ENCODE measurements at places on chromosomes 4 and X. TPM values are rescaled to one million over a fixed set of nuclear protein-coding genes. Genes with fewer than 3 reads are reported as not detected.

- DNase-seq = peak; percentile 36
Observed at GRCh38 chr4:52657618-52658501, 1.2 kb downstream of the USP46 start.

- DNase-seq = no peak
Observed at GRCh38 chr4:1403177-1403583, 3.1 kb downstream of the NKX1-1 start.

DNA sequence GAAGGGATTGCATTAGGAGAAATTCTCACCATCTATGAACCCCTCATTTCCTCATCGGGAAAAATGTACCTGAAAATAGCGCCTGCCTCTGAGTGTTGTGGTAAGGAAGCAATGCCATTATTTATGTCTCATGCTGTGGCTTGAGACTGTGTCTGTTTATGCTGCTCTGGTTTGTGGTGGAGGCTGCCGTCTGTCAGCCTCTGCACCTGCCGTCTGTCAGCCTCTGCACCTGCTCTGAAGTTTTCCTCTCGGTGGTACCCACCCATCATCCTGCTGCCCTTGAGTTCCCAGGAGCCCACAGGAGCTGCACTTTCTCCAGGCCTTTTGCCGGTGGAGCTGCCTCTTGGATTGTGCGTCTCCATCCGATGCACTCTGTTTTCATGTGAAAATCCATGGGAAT, 68.5 kb upstream of the PPP2R3B start:
- no peak for DNase-seq

DNA sequence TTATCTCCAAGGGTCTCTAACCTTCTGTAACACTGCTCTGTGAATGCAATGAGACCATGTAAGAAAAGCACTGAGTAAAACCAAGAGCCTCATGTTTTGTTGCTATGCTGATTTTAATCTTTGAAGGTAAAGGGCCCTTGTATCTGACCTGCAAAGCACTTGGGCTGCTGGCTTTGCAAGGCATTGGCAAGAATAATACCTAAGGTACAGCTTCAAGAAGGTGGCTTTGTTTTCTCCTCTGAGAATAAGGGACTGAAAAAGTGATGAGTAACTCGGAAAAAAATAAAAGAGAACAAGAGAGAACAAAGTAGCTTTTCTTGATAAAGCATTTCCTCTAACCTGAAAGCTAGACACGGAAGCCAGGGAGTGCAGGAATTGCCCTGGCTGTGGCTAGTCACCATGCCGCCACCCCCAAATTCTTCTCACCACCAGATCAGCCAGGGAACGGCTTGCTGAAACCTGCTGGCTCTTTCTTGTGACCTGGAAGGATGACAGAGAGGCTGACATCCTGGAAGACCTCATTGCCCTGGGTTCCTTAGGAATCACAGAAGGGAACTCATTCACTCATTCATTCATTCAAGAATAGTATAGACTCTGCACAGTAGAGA, 41.8 kb upstream of the HS3ST1 start:
- peak; percentile 42 for DNase-seq

DNA sequence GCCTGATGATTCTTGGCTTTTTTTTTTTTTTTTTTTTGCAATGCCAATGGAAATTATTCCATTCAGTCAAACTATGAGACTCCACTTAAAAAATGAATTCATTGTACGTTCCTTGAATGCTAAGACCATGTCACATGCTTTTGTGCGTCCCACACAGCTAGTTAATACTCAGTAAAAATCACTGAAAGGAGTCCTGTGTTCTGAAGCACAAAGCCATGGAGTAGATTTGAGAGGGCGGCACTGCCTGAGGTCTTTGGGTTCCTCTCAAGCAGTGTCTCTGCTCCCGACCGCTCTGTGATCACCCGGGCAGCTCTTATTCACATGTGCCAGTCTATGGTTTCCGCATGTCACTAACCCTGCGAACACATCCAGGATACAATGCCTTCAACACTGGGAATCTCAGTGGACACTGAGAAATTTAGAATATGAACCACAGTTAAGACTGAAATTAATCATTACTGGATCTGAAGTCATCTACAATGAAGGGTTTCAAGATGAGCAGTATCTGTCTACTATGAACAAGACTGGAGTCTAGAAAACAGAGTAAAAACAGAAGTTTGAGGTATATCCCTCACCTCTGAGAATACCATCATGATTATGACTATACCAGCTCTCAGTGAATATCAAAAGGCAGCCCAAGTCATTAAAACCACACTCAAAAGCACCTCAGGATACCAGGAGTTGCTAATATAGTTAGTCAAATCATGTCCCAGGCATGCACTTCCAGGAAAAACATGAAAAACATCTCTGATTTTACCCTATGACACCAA, 193.0 kb downstream of the MGST2 start:
- DNase-seq = no peak

DNA sequence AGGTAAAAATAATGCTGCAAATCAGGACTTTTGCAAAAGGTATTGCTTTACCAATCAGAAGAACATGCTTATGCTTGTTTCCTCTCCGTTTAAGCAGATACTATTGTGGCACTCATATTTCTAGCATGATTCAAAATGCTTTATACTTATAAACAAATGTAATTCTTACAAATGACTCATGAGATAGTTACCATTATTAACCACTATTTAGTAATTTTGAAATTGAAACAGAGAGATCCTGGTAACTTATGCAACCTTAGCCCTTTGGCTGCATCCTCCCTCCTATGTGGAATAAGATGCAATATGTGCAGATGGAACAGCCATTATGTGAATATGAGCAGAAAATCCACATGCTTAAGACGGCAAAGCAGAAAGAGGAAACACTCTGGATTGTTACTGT, 164.7 kb downstream of the PCDH18 start:
- no peak for DNase-seq

DNA sequence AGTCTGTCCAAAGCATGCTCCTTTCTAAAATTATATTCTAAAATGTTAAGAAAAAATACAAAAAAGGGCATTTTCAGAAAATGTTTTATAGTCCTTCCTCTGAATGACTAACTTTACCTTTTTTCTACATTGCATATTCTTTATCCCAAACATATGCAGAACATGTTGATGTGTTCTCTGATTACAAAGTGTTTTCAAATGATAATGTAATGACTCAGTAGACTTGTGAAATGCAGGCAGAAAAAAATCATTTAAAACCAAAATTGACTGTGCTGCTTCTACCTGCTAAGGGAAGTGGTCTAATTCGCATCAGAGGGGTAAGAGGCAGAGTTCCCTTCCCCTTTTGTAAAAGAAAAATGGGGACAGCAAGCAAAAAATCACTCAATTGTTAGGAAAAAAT, 22.7 kb upstream of the YTHDC1 start:
- no peak for DNase-seq

Gene WNK3
- not detected for total RNA-seq

Gene USP17L25
- total RNA-seq = not detected

Gene RGS12
- total RNA-seq = 7.1 TPM

- DNase-seq = no peak
Observed at GRCh38 chr4:150439451-150439933, 142.5 kb upstream of the MAB21L2 start.

DNA sequence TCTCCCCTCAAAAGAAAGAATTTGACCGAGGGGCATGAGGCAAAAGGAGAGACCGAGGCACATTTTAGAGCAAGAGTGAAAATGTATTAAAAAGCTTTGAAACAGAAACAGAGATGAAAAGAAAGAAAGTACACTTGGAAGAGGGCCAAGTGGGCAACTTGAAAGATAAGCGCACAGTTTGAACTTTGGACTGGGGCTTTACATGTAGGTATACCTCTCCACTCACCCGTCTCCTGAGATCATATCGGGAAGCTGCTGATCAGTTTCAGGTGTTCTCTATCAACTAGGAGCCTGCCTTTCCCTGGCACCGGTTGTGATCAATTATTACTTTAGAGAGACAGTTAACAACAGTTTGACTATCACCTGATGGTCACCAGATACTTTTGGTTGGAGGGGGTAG, 2666.5 kb downstream of the ARAP2 start:
- peak; percentile 36 for DNase-seq

Gene SPANXA2
- total RNA-seq = not detected

- DNase-seq = no peak
Observed at GRCh38 chrX:123085311-123085940, 98.7 kb upstream of the GRIA3 start.

- no peak for DNase-seq
Observed at GRCh38 chrX:1283741-1284140, 15.1 kb downstream of the CSF2RA start.

- DNase-seq = peak; percentile 14
Observed at GRCh38 chr4:121943941-121944340, 7.9 kb downstream of the TRPC3 start.

DNA sequence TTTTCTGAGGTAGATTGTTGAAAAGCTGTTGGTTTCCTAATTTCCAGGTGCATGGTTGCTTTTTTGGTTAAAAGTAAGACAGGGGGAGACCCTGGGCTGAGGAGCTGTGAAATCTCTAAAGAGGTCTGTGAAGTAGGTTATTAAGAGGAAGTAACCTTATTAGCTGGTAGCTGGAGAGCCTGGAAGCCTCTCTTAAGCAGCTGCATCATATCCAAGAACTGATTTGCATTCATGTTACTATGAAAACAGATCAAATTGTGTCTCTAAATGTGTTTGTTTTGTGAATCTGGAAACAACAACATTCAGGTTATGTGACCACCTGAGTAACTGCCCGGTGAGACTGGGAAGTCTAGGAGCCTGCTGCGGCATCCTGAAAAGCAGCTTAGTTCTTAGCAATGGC, 54.1 kb downstream of the ARHGAP10 start:
- no peak for DNase-seq

- no peak for DNase-seq
Observed at GRCh38 chr4:15106399-15106798, 104.1 kb downstream of the CPEB2 start.

Gene ITGB1BP2
- total RNA-seq = 2.2 TPM

DNA sequence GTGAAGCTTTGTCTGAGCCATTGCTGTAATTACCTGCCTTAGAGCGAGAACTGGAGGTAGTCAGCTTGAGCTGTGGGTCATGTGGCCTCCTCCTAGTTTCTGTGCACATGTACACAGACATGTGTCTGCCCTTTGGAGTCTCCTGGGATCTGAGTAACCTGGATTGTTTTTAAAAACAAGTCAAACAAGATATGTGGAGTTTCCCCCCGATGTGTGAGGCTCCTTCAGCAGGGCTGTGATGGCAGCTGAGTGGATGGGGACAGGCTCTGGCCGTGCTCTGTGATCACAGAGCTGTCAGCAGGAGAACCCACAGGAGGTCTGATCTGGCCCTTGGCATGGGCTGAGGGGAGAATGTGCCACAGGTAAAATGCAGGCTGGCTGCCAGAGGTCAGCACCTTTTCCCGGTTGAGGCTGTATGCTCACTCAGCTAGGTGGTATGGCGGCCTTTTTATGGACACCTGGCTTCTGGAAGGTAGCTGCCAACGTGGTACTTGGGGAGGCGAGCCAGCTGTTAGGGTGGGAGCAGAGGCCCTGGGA, 38.4 kb downstream of the NOP14 start:
- DNase-seq = peak; percentile 42

Measured in HT-29 (cell line).